ENCODE measurements at places on chromosomes 5 and 9.

GRCh38 chr5:130836729-130837649, 328.1 kb downstream of the HINT1 start:
- DNase-seq, result no peak

DNA sequence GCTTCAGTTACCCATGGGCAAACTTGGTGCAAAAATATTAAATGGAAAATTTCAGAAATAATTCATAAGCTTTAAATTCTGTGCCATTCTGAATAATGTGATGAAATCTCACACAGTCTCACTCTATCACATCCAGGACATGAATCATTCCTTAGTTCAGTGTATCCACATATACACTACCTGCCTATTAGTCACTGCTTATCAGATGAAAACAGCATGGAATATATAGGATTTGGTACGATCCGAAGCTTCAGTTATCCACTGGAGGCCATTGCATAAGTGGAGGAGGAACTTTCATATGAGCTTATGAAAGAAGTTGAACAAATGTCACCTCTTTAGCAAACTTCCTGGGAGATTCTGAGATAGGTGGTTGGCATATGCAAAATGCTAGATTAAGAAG, 64.2 kb downstream of the GAPVD1 start:
- no peak for DNase-seq

DNA sequence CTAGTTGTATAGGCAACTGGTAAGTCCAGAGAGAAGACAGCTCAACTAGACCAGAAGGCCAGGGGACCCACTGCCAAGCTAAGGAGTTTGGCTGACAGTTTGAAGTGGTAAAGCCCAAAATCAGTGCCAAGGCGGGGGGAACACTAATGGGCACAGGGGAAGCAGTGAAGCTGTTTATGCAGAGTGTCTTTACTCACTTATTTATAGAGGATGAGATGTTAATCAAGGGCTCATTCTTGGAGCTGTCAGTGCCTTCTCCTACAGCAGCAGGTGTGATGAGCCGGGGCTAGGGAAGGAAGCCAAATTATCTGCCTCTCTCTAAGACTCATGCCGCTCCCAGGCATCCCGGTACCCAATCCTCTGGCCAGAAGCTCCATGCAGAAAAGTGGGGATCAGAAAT, 75.2 kb upstream of the GALNT10 start:
- DNase-seq, result no peak

- DNase-seq, result no peak
Observed at GRCh38 chr5:154858972-154859871, 795 bp downstream of the CNOT8 start.

DNA sequence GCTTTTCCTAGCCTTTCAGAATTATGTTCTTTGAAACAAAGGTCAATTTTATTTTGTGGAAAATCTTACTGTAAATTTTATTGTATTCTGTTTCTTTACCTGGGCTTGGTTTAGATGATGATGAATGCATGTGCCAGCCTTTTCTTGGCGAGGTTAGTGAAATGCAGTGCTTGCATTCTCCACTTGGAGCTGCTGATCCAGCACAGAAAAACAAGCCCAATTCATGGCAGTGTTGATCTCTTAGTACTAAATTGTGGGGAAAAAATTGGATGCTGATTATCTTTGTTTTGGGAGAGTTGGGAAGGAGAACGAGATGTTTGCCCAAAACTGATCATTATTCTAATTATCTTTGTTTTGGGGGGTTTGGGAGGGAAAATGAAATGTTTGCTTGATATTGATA, 3.7 kb downstream of the HABP4 start:
- no peak for DNase-seq

DNA sequence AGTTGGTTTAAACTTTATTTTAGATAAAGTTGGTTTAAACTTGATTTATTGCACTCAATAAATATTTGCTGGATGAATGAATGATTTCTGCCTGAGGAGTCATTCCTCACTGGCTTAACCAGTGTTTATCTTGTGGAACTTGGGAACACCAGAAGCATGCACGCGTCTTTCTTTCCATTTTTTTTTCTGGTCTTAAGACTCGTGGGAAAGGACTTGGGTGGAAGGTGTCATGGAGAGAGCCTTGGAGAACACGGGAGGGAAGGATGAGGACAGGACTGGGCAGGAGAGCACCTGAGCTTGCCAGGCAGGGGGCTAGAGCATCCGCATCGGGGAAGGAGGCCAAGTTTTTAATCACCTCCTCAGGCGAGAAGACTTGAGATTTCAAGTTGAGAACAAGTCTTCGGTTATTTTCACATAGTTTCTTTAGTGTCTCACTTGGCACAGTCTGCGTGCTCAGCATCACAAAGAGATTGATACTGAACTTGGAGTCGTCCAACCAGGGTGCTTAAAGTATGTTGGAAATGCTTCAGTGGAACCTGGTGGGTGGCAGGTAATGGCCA, 144.2 kb downstream of the PDZD2 start:
- DNase-seq, result no peak

GRCh38 chr5:97728920-97729319, 545.9 kb upstream of the RIOK2 start:
- DNase-seq, result no peak

- no peak for DNase-seq
Observed at GRCh38 chr5:57842364-57843058, 359.9 kb upstream of the ACTBL2 start.

GRCh38 chr9:111621895-111622480, 9.1 kb upstream of the DNAJC25 start:
- DNase-seq, result no peak

DNA sequence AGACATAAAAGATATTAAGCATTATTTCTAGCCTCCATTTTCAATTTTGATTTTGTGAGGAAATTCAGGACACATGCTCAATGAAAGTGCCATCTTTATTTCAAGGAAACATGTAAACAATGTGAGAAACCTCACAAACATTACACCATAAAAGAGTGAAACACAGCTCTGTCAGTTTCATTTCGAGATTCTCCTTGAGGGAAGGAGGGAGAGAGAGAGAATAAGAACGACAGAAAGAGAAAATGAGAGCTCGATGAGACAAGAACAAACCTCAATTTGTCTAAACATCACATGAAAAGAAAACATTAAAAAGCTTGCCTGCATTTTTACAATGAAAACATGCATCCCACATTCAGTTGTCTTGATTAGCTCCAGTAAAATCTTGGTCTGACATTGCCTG, 553.5 kb upstream of the MEF2C start:
- DNase-seq, result no peak

GRCh38 chr5:176400382-176401156, 12.0 kb downstream of the HIGD2A start:
- no peak for DNase-seq

GRCh38 chr9:108919517-108919916, 14.4 kb downstream of the ELP1 start:
- DNase-seq, result no peak

- DNase-seq, result no peak
Observed at GRCh38 chr5:54460181-54460919, 4.9 kb downstream of the HSPB3 start.

DNA sequence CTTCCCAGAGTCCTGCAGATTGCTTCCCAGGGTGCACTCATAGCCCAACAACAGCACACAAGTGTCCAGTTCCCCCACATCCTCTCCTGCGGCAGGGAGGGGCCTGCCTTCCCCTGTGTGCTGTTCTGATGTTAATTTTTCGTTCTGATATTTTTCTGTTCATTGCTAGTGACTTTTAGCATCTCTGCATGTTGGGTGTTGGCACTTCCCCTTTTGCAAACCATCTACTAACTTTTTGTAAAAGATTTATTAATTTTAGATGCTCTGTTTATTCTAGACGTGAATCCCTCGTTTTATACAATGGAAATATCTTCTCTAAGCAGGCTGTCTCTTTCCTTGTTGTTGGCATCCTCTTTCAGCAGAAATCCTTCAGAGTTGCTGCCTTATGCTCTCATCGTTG, 97.3 kb upstream of the DAP start:
- no peak for DNase-seq

DNA sequence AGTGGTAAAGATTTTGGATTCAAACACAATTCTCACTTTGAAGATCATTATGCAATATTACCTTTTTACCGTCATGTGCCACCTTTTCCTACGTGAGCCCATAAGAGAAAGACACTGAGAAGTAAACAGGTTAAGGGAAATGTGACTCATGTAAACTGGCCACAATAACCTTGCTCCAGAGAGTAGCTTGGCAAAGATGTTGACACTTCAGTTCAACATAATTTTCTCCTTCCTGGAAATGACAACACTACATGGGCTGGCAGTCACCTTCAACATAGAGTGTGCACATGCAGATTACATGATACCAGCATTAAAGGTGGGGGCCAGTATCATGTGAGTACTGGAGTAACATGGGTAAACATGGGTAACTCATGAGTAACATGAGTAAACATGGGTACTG, 141.9 kb downstream of the CDK5RAP2 start:
- no peak for DNase-seq

Measured in cortex of kidney (tissue), 1 donor.